ENCODE measurements at places on chromosomes 12 and 14. TPM values are rescaled to one million over a fixed set of nuclear protein-coding genes. Genes with fewer than 3 reads are reported as not detected.

INHBC gene
- 0.30 TPM for polyA plus RNA-seq

GRCh38 chr14:33809396-33809981 is 141.4 kb downstream of the EGLN3 start:
- DNase-seq, result no peak

DNA sequence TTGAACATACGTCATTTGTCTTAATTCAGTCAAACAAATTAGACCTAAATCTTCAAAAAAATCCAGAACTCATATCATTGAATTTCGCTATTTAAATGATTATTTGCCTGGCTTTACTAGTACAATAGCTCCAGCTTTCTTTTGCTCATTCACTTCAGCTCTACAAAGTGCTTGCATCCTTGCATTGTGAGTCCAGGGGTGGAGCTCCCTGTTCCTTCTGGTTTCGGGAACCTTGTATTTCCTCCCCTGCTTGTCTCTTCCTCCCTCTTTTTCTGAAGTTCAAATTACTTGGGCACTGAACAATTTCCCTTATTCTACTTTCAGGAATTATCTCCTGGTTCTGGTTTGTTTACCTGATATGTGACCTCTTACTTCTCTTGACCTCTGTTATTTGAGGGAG is 58.1 kb upstream of the KITLG start:
- DNase-seq, result no peak

POTEG gene
- 0.07 TPM for polyA plus RNA-seq

SPSB2 gene
- polyA plus RNA-seq, result 10.6 TPM

KRT79 gene
- not detected for polyA plus RNA-seq
